ENCODE measurements at places on chromosomes 12 and 14. TPM values are rescaled to one million over a fixed set of nuclear protein-coding genes. Genes with fewer than 3 reads are reported as not detected.

Gene TAS2R8
- not detected for total RNA-seq

Gene SLCO1C1
- 0.93 TPM for total RNA-seq

Gene FAM186B
- total RNA-seq, result not detected

Gene OR4E2
- not detected for total RNA-seq

Gene GOLGA5
- total RNA-seq, result 36.1 TPM

Gene RFX4
- total RNA-seq, result not detected

Gene KRT71
- not detected for total RNA-seq

Gene STRAP
- 63.0 TPM for total RNA-seq

All from gastroesophageal sphincter (tissue), 4 donors.